ENCODE measurements at places on chromosomes 5 and 9.

- DNase-seq = no peak
Measured at GRCh38 chr5:179606071-179606909, 17.2 kb downstream of the HNRNPH1 start.

DNA sequence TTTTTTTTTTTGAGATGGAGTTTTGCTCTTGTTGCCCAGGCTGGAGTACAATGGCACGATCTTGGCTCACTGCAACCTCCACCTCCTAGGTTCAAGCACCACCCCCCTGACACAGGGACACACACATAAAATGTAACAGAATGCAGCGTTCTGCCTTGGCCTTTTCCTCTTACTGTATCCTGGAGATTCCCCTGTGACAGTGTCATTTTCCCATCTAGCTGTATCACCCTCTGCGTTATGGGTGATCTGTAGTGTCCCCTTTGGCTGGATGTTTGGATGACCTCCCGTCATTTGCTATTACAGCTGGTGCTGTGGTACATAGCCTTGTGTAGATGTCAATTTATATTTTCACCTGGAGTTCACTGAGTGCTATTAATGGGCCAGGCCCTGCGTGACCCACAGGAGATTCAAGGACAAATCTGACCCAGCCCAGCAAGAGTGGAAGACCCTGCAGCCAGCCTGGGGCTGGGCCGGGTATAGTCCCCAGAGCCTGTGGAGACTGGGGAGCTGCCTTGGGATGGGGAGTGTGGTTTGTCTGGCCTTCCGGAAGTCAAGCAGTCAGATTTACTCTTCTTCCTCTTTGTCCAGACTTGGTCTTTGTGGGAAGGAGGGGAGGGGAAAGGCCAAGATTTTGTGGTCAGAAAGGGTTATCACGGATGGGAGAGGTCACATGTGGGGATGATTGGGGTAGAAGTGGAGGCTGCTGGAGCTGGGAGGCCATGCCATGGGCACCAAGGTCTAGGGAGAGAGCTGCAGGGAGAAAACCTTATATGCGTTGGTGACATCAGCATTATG is 43.6 kb downstream of the ERGIC1 start:
- no peak for DNase-seq

DNA sequence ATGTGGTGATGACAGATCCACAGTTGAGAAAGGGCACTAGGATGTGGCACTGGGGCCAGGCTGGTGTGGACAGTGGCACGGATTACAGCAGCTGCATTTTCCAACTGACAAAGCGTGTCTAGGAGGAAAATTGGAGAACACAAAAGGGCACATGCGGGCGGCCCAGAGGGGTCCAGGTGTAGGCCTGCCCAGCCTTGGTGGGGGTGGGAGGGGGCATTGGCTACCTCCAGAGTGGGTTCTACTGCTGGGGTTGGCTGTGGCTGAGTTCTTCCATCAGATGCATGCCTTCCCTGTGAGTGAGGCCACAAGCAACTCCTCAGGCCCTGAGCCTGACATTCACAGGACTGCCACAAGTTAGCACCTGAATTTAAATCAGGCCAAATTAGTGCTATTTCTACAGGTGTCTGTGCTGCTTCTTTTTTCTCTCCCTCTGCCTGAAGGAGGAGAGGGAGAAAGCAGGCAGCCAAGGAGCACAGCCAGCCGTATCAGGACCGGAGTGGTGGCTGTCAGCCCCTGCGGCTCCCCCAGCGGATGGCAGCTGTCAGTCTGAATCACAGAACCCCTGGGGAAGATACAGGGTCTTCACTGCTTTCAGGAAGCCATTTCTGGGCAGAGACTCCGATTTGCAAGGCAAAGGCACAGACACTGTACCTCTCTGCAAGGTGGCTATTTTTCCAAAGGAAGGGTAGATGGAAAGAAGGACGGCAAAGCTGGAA is 464.2 kb downstream of the SPOCK1 start:
- DNase-seq = no peak

- DNase-seq = no peak
Measured at GRCh38 chr5:124634741-124635323, 111.6 kb downstream of the ZNF608 start.

GRCh38 chr9:113601656-113602055 is 138.1 kb downstream of the RGS3 start:
- DNase-seq = no peak

DNA sequence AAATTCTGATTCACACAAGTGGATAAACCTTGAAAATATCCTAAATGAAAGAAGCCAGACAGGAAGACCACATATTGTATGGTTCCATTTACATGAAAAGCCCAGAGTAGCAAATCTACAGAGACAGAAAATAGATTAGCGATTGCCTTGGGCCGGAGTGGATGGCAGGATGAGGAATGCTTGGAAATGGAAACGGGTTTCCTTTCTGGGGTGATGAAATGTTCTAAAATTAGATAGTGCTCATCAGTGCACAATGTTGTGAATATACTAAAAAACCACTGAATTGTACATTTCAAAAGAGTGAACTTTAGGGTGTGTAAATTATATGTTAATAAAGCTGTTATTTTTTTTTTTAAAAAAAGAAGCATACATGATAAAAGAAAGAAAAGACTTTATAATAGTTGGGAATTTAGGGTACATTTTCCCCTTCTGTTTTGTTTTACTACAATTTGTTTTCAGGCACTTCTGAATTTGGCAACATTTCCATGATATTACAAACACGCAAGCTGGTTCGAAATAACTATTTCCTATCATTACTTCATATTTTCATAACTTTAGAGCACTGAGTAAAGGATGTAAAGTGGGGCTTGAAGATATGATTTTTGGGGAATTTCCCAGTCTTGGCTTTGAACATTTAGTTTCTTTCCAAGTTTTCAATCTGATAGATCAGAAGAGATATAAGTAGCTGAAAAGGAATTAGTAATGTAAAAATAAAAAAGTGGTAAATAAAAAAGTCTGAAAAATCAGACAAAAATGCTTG is 23.9 kb downstream of the SLC35A4 start:
- no peak for DNase-seq

- DNase-seq = no peak
Measured at GRCh38 chr9:105007143-105007542, 79.2 kb upstream of the ABCA1 start.

- DNase-seq = no peak
Measured at GRCh38 chr9:115694991-115695390, 458.6 kb upstream of the PAPPA start.
